ENCODE measurements at places on chromosomes 13 and 19. TPM values are rescaled to one million over a fixed set of nuclear protein-coding genes. Genes with fewer than 3 reads are reported as not detected.

MCF2L gene
- 6.5 TPM for total RNA-seq

RASGRP4 gene
- not detected for total RNA-seq

TLE2 gene
- total RNA-seq = 5.1 TPM

DNA sequence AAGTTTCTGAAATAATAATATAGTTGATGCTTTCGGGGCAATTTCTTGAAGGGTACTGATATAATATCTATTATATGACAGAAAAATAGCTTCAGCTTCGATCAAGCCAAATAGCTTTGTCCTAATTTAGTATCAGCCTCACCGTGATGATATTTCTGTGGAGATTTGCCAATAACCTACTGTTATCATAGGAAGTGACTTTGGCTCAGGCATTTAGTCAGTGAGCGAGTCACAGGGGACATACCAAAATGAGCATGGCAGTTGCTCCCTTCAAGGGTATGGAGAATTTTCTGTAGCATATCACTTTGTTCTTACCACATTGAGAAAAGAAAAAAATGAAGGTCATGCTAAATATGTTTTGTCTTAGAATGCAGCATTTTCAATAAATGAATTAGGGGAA is 767.6 kb upstream of the SLITRK1 start:
- H3K4me1 ChIP-seq = peaks cover 16% of the 10 kb centered on the region
- no peaks in the 10 kb centered on the region for H3K36me3 ChIP-seq
- no peak for DNase-seq
- no peaks in the 10 kb centered on the region for H3K27me3 ChIP-seq
- H3K4me3 ChIP-seq = no peak overlapping the region

GRCh38 chr13:105595471-105595870 is 940.0 kb downstream of the EFNB2 start:
- H3K27ac ChIP-seq = no peak overlapping the region
- DNase-seq = no peak
- H3K4me1 ChIP-seq = peaks cover 9% of the 10 kb centered on the region

- H3K27me3 ChIP-seq = peaks cover 12% of the 10 kb centered on the region
- no peak overlapping the region for H3K4me3 ChIP-seq
- H3K36me3 ChIP-seq = no peaks in the 10 kb centered on the region
- DNase-seq = no peak
- no peaks in the 10 kb centered on the region for H3K4me1 ChIP-seq
Measured at GRCh38 chr19:1304197-1304924, 18.7 kb downstream of the EFNA2 start.

GRCh38 chr13:34066344-34066743 is 248.4 kb downstream of the RFC3 start:
- H3K27me3 ChIP-seq = no peaks in the 10 kb centered on the region
- no peak for DNase-seq
- H3K36me3 ChIP-seq = no peaks in the 10 kb centered on the region
- no peaks in the 10 kb centered on the region for H3K4me1 ChIP-seq
- H3K27ac ChIP-seq = no peak overlapping the region

All from osteoblast (primary cell).